Amygdala (tissue), 56 donors: ENCODE measurements at places on chromosomes 1 and 21.

DNA sequence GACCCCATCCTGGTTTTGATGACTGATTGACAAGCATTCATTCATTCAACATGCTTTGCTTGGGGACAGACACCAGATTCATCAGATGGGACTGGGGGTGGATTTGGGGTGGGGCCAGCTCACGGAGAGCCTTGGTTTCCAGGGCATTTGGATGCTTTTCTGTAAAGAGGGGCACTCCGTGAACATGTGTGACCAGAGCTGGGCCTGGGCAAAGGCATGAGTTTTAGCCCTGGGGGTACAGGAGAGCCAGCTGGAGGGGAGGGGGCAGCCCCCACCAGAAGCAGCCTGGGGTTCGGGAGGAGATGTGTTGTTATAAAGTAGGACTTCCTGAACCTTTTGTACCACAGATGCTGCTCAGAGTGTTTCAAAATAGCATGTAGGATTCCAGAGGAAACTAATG is 99.7 kb downstream of the RIPK4 start:
- no peak for DNase-seq

GRCh38 chr1:17149771-17150170 is 30.5 kb upstream of the PADI2 start:
- DNase-seq: no peak

DNA sequence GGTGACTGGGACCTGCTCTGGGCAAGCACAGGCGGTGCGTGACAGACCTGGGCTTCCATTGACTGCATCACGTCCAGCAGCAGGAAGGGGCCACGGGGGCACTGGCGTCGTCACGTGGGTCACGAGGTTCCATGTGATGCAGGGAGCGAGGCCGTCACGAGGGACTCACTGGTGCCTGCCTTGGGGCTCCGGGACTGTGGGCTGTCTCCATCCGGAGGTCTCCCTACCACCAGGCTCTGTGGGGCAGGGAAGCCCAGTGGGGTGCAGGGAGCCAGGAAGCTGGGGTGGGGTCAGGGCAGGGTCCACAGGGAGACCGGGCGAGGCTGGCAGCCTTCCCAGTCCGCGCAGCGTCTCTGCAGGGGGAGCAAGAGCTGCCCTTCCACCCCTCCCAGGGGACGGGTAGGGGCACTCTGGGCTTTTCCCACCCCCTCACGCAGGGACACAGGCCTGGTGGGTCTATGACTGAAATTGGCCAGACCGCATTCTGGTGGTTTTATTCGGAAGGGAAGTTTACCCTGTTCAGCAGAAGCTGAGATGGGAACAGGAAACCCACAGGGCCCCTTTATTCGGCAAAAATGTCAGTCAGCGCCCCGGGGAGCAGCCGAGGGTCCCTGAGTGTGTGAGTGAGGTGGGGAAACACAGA is 416 bp upstream of the TNFRSF14 start:
- DNase-seq: no peak

GRCh38 chr21:15257646-15258045 is 192.8 kb upstream of the NRIP1 start:
- no peak for DNase-seq

- no peak for DNase-seq
Observed at GRCh38 chr1:56908619-56909221, 54.1 kb downstream of the C8A start.

DNA sequence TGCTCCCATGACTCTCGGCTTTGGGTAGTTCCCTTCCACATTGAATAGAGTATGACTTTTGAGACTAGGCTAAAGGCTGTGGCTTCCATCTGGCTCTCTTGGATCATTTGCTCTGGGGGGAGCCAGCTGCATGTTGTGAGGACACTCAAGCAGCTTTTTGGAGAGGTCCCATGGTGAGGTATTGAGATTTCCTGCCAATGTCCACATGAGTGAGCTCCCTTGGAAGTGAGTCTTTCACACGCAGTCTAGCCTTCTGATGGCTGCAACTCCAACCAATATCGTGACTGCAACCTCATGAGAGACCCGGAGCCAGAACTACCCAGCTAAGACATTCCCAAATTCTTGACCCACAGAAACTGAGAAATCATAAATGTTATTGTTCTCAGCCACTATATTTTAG is 127.7 kb upstream of the KAZN start:
- no peak for DNase-seq
